ENCODE measurements at places on chromosomes 5 and 9. TPM values are rescaled to one million over a fixed set of nuclear protein-coding genes. Genes with fewer than 3 reads are reported as not detected.

DNA sequence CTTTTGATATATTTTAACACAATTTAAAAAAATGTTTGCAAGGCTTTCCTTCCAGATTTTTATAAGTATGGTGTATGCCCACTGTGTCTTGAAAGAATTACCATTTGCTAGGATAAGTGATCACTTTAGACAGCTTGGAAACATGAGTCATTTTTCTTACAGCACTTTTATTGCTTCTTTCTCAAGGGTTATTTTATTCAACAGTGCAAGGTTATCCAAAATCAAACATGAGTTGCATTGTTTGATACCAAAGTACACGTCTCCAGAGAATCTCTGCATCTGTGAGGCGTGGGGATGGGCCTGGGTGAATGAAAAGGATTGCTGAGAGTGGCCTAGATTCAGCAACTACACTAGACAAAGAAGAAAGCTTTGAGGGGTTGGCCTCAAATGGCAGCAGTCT is 329.6 kb downstream of the ADAMTS6 start:
- DNase-seq, result no peak

Gene NPR3
- not detected for total RNA-seq

- no peak for DNase-seq
Observed at GRCh38 chr9:87499424-87500017, 1.9 kb downstream of the DAPK1 start.

Gene LRRC26
- not detected for total RNA-seq

Gene POU5F2
- total RNA-seq, result 0.27 TPM
